T-cell (primary cell): ENCODE measurements at places on chromosomes 13 and 19.

- DNase-seq = no peak
Measured at GRCh38 chr13:95073747-95074311, 227.4 kb downstream of the ABCC4 start.

DNA sequence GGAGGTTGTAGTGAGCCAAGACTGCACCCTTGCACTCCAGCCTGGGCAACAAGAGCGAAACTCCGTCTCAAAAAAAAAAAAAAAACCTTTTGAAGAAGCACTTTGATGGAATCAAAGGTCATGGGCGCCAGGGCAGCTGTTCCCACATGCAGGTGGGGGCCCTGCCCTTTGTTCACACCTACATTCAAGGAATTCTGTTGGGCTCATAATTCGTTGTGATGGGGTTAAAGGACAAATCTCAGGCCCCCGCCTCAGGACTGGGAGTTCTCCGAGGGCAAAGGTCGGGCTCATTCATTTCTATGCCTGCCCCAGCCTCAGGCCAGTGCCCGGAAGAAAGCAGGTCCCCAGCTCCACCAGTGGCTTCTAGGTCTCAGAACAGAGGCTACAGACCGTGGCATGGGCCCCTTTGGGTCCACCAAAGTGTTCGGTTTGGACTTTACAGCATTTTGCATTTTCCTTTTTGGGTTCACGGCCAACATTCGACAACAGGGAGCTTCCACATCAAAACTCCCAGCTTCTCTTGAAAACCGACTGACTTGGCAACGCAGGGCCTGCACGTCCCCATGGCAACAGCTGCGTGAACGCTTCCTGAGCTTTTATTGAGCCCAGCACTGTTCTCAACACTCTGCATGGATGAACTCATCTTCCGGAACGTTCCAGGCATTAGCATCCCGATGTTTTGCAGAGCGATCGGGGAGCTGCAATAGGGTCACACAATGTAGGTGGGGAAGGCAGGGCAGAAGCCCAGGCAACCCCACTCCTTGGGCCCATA lies 10.1 kb upstream of the GTF2F1 start:
- no peak for DNase-seq

- no peak for DNase-seq
Measured at GRCh38 chr19:41478875-41479756, 36.2 kb downstream of the ERICH4 start.

DNA sequence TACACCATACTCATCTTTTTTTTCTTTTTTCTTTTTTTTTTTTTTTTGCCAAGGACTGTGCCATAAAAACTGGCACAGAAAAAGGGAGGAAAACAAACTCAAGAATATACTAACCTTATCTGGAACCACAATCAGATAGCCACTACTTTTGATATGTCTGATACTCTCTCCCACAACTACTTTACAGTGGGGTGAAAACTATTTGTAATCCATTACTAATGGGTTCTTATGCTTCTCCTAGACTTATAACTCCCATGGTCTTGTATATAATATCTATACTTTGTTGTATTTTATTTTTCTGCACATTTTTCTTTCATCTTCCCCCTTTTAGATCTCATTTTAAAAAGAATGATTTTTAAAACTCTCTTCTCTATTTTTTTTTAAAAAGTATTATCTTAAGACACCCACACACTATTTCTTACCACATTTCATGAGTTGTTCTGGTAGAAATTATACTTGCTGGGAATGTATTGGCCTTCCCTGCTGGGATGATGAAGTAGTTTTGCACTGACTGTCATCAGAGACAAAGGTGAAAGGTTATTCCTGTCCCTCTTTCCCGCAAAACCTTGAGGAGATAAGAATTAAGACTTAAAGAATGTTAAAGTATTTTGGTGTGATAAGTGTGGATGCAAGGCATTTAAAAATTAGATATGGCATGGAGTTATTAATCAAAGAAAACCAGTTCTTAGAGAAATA lies 146.7 kb upstream of the KLF12 start:
- no peak for DNase-seq

- no peak for DNase-seq
Measured at GRCh38 chr19:44671400-44671799, at the start of gene CEACAM19. Gene CEACAM19 (plus strand): TSS chr19:44671482. CDS start chr19:44671932, 450 bp downstream.
